Stimulated activated CD4-positive, alpha-beta T cell treated with anti-CD3 and anti-CD28 coated beads, TNF-alpha, amount 100 ng/mL, for 48 hours (primary cell): ENCODE measurements at places on chromosomes 7 and 10.

GRCh38 chr10:58265249-58265648 is 2.4 kb downstream of the IPMK start:
- no peak for DNase-seq

DNA sequence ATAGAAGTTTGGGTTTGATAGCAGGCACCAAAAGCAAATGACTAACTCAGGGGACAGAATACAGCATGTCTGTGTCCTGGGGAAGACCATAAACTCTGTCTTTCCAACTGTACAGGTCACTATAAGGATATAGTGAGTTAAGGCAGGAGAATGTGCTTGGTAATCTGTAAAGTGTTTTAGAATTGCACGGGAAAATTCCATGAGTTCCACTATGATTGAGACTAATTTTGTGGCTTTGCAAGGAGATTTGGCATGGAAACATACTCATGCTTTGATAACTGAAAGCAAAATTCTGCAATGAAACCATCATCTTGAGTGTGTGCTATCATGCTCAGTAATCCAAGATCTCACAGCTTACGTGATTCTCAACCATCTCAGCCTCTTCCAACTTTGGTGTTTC is 152.6 kb downstream of the PKD1L1 start:
- DNase-seq, result no peak

DNA sequence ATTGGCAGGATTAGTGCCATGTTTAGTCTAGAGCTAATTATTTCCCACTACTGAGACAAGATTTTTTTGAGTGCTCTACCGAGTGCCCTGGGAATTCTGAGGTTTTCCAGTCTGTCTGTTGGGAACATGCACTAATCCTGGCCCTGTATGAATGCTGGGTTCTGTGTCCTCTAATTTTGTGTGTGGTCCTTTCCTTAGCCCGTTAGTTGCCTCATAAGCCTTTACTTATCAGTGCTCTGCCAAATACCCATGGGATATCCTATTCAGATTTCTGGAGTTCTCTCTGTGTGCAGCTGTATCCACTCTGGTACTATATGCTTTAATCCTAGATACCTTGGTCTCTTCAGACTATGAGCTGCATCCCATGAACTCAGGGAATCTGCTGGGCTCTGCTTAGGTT is 13.1 kb downstream of the CSGALNACT2 start:
- no peak for DNase-seq

- DNase-seq, result no peak
These were observed 113.4 kb upstream of the NPSR1 start for GRCh38 chr7:34544621-34545020.

- peak; percentile 63 for DNase-seq
These were observed at the start of gene NOD1 for GRCh38 chr7:30478349-30479201. Gene NOD1, minus strand, starts transcription at chr7:30478784. Its CDS starts 21,863 bp downstream, at chr7:30456921.

DNA sequence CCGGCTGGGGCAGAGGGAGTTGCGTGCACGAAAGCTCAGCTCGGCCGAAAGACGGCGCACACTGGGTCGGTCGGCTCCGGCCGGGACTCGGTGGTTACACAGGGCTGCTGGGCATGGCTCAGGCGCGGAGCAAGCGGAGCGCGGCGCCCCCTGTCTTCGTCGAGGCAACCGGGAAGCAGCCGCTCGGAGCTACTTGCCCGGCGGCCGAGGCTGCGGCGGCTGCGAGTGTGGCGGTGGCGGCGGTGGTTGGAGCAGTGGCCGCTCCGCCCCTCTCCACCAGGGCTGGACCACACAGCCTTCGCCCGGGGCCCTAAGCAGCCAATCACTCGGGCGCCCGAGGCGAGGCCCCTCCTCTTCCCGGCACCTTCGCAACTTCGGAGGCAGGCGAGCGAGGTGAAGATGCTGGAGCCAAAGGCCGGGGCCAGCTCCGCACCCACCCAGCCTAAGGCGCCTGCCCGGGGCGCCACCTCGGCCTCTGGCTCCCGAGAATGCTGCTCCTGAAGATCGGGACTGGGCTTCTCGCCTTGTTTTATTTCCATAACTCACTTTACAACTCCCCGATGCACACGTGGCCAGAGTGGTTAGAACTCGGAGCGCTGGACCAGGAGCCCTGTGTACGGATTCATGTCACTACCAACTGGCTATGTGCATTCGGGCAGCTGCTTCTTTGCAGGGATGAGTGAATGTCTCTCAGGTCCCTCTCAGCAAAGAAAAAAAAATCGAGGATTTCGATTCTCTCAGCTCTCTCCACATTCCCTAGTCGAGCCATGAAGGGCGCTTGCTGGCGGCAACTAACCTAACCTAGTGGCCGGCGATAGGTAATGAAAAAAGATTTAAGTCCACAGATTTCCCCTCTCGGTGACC is at the start of gene TLL2:
Gene TLL2, minus strand, starts transcription at position 229 of the 864 bp plus-strand sequence. CDS start 241 bp downstream, outside the sequence.
- DNase-seq, result no peak

GRCh38 chr7:20358762-20359282 is 28.1 kb downstream of the ITGB8 start:
- DNase-seq, result no peak

GRCh38 chr7:106864298-106865081 is 592 bp upstream of the PIK3CG start:
- DNase-seq, result no peak

DNA sequence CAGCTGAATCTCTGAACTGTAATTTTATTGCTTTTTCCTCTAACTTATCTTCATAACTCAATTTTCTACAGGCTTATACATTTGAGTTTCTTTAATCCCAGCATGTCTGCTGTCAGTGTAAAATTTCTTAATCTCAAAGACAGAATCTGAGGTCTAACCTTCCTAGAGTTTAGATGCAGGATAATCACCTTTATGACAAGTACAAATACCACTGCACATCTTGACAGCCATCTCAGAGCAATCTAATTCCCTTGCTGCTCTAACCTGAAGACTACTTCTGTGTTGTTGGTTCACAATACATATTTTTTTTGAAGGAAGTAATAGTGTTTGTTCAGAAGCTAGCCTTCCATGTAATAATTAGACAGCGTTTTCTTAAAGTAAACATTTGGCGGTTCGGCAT is 424.2 kb upstream of the ZWINT start:
- DNase-seq, result no peak

DNA sequence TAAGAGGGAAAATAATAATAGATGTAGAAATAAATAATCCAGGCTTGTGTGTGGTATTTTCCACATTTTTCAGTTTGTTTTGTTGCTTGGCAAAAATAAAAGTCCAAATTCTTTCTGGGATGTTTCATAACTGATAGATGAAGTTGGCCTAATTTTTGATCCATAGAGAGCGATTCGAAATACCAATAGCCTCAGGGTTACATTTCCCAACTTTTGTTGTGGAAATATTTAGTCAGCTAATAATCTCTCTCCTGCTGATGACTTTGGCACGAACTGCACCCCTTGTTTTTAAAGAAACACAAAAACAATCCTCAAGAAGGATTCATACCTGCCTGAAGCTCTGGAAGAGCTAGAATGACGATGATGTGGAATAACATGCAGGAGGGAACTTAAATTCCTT is 483.2 kb downstream of the ADRA2A start:
- no peak for DNase-seq

DNA sequence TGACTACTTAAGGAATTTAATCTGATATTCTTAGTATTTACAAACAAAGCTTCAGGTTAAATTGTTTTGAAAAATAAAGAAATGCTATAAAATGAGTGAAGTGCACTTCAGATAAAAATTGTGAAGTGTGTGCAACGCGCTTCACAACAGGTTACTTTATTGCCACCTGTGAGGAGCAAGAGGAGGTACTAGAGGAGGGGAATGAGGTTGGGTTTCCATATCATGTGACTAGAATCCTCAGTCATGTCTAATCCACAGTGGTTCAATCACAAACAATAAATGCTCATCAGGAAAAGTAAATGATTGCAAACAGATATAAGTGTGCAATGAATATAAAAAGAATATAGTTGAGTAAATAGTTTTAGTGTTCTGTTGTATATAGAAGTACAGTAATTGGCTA is 34.5 kb upstream of the CD36 start:
- DNase-seq, result no peak

- no peak for DNase-seq
These were observed 273.3 kb downstream of the SDK1 start for GRCh38 chr7:3574386-3574785.

DNA sequence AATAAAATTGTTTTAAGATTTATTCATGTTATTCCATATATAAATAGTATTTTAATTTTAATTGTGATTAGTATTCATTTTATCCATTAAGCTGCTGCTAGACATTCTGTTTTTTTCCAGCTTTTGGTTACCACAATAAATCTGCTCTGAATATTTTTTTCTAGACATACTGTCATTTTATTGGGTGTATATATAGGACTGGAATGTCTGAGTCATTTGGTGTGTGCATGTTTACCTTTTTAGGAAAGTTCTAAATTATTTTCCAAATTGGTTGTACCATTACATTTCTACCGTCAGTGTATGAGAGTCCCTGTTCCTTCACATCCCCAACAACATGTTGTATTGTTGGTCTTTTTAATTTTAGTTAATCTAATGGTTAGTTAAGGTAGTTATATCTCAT is 1138.1 kb downstream of the REEP3 start:
- DNase-seq, result no peak

DNA sequence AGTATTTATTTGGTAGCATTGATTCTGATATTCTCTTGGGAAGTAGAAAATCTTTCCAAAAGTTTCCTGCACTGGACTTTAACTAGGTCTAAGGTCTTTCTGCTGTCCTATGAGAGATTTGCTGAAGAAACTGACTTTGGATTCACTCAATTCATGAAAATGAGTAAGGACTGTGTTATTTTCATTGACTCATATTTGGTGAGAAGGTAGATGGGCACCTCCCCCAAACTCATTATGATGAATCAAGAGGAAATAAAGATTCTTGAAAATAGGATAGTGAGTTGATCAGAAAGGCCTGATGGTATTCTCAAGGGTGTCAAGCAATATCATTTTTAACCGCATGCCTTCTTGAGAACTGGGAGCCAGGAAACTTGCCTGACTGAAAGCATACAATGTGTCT is 110.3 kb downstream of the RNF133 start:
- DNase-seq, result no peak

DNA sequence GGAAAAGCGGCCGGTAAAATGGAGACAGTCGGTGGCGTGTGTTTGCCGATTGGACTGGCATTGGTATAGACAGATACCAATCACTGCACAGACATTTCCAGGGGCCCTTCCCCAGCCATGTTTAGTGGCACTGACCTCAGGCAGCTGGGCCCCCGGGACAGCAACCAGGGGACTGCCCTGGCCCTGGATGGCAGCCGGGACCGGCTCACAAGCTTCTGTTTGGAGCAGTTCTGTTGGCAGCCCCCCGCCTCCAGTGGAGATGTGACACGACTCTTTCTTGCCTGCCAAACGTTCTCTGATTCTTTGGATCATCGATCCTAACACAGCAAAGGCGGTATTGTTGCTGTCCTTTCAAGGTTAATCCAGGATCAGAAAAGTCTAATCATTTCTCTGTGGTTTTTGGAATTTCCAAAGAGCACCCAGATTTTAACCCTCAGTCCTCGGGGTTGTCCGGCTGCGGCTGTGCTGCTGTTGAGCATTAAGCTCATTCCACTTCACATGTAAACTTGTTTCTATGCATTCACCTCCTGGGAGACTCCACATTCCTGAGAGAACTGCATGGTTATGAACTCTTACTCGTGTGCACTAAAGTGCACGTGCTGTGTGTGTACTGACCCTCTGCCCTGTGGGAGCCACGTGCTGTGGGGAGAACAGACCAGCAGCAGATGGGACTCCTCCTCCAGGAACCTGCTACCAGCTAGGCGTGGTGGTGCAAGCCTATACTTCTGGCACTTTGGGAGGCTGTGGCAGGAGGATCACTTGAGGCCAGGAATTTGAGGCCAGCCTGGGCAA is 46.0 kb downstream of the FOXK1 start:
- no peak for DNase-seq

DNA sequence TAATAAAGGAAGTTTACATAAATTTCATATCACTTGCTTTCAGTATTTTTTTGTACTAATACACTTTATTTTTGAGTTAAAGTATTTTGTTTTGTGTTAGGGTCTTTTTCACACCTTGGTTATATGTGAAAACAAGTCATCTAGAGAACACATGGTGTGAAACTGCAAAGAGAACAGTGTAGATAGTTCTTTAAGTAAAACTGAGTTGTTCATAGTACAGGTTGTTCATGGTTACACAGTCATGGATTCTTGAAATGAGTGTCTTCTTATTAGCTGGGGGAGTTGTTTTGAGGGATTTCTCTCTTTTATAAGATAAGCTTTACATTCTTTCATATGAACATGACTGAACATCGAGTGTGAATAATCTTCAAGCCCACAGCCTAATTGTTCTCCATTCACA is 244.2 kb downstream of the THSD7A start:
- DNase-seq, result no peak

- DNase-seq, result no peak
These were observed 415.5 kb upstream of the COBL start for GRCh38 chr7:51732116-51732515.

- DNase-seq, result no peak
These were observed 52.8 kb upstream of the AOAH start for GRCh38 chr7:36777062-36777461.

DNA sequence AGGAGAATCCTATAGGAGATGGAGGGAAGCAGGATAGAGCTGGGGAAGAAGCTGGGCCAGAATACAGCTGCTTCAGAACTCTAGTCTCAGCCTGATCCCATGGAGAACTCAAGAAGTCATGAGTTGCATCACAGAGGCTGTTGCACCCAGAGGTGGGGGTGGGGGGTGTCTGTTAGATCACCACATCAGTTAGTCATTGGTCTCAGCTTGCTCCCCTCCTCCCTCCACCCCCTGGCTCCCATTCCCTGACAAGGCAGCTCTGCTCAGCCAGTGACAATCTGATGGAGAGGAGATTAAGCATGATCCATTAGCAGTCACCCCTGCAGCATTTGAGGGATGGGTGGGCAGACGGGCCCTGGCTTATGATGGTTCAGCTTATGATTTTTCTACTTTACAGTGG is 58.4 kb upstream of the FGL2 start:
- no peak for DNase-seq

- DNase-seq, result no peak
These were observed 126.2 kb downstream of the RNF133 start for GRCh38 chr7:122572706-122573105.

- DNase-seq, result no peak
These were observed 305.1 kb upstream of the PITRM1 start for GRCh38 chr10:3477683-3478082.

DNA sequence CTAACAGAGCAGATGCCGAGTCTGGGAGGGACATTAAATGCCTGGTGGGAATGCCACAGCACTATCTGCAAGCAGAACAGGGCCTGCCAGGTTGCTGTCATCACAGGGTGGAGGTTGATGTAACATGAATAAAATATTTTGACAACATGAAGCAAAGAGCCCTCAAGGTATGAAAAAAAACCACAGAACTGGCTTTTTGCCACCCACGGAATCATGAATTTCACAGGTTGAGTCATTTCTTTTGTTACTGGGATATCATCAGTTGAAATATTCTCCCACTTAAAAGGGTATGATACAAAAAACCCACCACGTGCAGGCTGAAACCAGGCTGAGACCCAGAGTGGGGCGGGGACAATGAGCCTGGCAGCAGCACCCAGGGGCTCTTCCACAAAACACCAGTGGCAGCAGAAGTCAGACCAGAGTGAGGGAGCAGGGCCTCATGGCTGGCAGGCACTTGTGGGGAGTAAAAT is 220.1 kb downstream of the TNS3 start:
- peak; percentile 6 for DNase-seq

- no peak for DNase-seq
These were observed 70.6 kb upstream of the MET start for GRCh38 chr7:116601426-116601825.

- DNase-seq, result no peak
These were observed 178.0 kb upstream of the FZD1 start for GRCh38 chr7:91086200-91086599.
